ENCODE measurements at places on chromosomes 6 and 20.

GRCh38 chr20:8425802-8426201, 293.7 kb downstream of the PLCB1 start:
- no peak for DNase-seq

DNA sequence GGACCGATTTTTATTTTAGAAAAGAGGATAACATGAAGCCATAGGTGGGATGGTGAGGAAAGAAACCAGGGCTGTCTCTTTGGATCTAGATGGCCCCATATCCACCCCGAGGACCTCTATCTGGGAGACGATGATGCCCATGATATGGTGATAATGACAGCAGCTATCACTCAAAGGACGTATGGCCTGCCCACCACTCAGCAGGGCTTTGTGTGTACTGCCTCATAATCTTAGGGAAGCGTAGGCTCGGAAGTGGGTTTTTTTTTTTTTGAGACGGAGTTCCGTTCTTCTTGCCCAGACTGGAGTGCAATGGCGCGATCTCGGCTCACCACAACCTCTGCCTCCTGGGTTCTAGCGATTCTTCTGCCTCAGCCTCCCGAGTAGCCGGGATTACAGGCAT, 8.2 kb upstream of the TAF8 start:
- DNase-seq = no peak

- DNase-seq = no peak
These were observed 149.4 kb downstream of the CD24 start for GRCh38 chr6:106825156-106825555.

GRCh38 chr6:2616811-2617210, 133.9 kb downstream of the MYLK4 start:
- no peak for DNase-seq

- DNase-seq = no peak
These were observed 60.4 kb upstream of the AKAP12 start for GRCh38 chr6:151179321-151179720.

DNA sequence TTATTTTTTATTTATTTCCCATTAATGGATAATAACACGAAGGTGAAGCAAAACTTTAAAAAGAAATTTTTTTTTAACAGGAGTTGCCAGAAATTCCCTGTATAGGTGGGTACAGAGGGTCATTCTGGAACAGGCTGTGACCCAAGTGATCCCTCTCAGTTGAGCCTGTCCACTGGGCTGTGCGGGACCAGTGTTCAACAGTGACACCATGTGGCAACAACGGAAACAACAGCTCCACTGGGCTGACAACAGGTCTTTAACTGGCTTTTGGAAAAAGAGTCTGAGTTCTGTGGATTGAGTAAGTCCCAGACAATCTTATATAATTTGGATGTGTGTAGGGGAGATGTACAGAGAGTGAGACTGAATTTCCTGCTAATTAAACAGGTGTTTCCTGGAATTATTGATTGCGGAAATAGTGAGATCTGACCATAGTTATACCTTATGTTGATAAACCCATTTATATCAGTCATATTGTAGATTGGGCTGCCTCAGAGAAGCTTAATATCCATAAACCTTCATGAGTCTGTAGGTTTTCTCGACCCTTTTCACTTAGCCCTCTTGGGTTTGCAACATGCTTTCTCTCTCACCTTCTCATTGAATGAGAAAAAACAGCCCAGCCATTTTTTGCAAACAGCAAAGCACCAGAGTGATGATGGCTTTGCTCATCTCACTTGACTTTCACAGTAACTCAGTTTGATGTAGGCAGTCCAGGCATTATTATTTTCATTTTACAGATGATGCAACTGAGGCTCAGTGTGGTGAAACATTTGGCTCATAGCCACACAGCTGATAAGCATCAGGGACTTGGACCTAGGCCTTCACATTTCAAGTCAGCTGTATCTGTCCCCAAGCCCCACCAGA, 17.5 kb downstream of the KIAA1755 start:
- DNase-seq = no peak

GRCh38 chr20:42572320-42573016, 617.2 kb downstream of the PTPRT start:
- DNase-seq = no peak

DNA sequence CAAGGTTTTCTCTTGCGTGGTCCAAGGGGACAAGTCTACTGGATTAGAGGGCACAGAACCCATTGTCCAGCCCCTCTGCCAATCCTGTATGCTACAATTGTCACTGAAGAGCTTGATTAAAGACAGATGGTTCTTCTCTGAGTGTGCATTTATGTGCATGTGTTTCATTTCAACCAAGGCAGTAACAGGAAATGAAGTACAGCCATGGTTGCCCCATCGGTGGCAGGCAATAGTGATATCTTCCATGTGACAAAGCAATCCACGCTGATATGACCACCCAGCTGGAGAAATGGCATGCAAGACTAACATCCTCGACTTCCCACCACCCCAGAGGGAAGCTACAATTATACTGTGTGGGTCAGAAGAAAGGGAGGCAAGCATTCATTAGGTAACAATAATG, 85.5 kb downstream of the UNC5CL start:
- DNase-seq = no peak

GRCh38 chr6:70651326-70651905, 16.3 kb upstream of the SMAP1 start:
- no peak for DNase-seq

GRCh38 chr6:35015476-35015875, 125.7 kb downstream of the TCP11 start:
- DNase-seq = no peak

GRCh38 chr20:41470362-41471095, 103.9 kb upstream of the EMILIN3 start:
- DNase-seq = no peak

DNA sequence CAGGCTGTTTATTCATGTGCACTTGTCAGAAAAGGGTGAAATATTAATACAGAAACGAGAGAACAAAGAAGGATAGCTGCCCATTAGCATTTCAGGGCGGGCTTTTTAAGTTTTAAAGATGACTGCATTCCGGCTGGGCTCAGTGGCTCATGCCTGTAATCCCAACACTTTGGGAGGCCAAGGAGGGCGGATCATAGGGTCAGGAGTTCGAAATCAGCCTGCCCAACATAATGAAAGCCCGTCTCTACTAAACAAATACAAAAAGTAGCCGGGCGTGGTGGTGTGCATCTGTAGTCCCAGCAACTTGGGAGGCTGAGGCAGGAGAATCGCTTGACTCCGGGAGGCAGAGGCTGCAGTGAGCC, 130.5 kb downstream of the HFE start:
- no peak for DNase-seq

DNA sequence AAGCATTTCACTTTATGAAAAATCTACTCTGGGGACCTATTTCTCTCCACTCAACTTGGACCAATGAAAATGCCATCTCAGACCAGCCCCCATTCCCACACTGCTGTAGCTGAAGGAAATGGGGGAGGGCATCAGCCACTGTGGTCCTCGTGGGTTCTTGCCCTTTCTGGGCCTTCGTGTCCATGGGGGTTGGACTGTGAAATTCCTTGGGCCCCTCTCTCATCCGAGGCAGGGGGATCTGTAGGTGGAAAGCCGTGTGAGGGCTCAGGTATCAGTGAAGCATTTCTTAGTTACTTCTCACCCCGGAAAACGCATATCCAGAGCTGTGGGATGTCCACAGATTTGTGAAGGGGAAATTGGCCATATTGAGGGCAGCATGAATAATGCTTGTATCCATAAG, 147.9 kb downstream of the CDC5L start:
- no peak for DNase-seq

DNA sequence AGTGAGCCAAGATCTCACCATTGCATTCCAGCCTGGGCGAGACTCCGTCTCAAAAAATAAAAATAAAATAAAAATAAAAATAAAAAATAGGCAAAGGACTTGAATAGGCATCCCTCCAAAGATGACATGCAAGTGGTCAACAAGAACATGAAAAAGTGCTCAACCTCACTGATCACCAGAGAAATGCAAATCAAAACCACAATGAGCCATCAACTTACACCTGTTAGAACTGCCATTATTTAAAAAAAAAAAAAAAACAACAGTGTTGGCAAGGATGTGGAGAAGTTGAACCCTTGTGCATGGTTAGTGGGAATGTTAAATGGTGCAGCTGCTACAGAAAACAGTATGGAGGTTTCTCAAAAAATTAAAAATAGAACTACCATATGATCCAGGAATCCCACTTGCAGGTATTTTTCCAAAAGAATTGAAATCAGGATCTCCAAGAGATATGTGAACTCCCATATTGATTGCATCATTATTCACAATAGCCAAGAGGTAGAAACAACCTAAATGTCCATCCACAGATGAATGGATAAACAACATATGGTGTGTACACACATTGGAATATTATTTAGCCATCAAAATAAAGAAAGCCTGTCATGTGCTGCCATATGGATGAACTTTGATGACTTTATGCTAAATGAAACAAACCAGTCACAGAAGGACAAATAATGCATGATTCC, 2.8 kb downstream of the C20orf203 start:
- no peak for DNase-seq

- DNase-seq = no peak
These were observed 70.9 kb downstream of the CD40 start for GRCh38 chr20:46188866-46189541.

GRCh38 chr20:53795170-53795569, 201.5 kb upstream of the ZNF217 start:
- no peak for DNase-seq

GRCh38 chr6:6711832-6712448, 123.4 kb downstream of the LY86 start:
- peak; percentile 34 for DNase-seq

- DNase-seq = peak; percentile 19
These were observed 7.8 kb downstream of the ADTRP start for GRCh38 chr6:11770546-11771466.

- DNase-seq = no peak
These were observed 214.6 kb upstream of the CDH4 start for GRCh38 chr20:61037498-61037897.

GRCh38 chr20:4161401-4162251, 146.3 kb upstream of the RNF24 start:
- no peak for DNase-seq

DNA sequence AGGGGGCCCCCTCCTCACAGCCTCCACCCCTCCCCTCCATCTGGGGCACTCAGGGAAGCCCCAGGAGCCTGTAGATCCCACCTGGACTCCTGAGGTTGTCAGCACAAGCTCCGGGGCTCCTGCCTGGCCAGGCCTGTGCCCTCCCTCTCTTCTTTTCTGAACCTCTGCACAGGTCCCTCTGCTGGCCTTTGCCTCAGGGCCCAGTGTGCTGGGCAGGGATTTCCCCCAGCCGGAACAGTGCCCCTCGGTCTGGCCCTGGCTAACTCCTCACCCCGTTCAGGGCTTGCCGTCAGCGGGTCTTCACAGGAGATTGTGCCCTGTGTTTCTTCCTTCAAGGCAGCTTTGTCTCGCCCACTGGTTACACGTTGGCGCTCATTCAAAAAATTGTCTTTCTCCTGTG, 64.9 kb downstream of the SYNDIG1 start:
- no peak for DNase-seq

GRCh38 chr20:63738687-63739129, 868 bp upstream of the SLC2A4RG start:
- DNase-seq = peak; percentile 56

GRCh38 chr20:32535953-32536823, 48.9 kb downstream of the NOL4L start:
- peak; percentile 92 for DNase-seq

DNA sequence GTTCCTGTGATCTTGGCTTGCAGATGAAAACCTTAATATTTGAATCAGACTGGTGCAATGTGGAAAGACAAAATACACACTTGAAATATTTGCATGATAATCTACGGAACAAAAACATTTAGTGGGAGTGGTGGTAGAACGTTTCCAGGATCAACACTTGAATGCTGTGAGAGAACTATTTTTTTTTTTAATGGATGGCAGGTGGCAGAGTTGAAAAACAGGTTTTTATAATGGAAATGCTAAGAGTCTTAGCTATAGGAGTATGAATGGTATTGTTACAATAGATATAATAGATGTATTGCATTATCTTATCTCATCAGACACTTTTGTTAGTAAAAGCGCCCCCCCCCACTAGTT, 49.2 kb downstream of the CDKAL1 start:
- DNase-seq = no peak

DNA sequence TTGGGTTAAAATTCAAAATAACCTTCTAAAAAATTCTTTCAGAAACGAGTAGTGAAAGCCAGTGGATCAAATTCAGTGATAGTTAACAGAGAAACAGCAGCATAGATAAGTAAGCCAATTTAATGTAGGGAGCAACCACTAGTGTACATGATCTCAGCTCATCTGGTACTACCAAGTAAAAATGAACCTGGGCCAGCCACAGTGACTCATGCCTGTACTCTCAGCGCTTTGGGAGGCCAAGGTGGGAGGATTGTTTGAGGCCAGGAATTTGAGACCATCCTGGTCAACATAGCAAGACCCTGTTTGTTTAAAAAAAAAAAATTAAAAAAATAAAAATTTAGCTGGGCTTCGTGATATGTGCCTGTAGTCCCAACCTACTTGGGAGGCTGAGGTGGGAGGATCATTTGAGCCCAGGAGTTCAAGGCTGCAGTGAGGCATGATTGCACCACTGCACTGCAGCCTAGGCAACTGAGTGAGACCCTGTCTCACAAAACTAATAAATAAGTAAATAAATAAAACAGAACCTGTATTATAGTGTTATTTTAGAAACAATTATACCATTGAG, 32.4 kb downstream of the CBFA2T2 start:
- DNase-seq = no peak

DNA sequence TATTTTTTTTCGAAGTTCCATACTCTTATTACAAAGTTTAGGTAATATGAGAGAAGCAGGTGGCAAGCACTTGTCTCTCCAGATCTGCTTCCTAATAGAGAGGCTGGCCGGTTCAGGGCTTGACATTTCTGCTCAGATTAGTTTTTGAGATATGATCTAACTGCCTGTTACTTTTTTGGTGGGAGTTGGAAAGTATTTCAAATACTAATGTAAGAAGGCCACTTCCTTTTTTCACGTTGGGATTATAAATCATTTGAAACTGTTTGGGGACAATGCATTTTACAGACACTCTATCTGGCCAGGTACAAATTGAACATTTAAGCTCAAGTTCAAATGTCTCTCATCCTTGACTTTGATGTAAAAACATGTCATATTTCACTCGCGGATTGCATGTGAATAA, 222.1 kb upstream of the SULF2 start:
- no peak for DNase-seq

GRCh38 chr20:531608-532007, 12.0 kb downstream of the CSNK2A1 start:
- DNase-seq = no peak

DNA sequence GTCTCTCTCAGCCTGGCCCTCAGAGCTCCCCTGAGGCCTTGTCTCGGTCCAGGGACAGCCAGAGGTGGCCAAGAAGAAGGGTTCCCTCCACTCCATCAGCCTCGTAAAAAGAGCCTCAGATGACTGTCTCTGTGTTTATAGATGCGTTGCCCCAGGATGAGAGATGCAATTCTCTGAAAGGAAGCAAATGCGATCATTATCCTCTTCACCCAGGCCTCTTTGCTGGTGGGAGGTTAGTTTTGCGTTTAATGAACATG, 90.4 kb downstream of the YTHDF1 start:
- no peak for DNase-seq
